ENCODE measurements at places on chromosomes 2 and 18.
A peak's percentile ranks its signal among the peaks of the same experiment; 100 is the strongest.

- no peak for DNase-seq
These were observed 6.8 kb downstream of the PPP1CB start for GRCh38 chr2:28758459-28758858.

DNA sequence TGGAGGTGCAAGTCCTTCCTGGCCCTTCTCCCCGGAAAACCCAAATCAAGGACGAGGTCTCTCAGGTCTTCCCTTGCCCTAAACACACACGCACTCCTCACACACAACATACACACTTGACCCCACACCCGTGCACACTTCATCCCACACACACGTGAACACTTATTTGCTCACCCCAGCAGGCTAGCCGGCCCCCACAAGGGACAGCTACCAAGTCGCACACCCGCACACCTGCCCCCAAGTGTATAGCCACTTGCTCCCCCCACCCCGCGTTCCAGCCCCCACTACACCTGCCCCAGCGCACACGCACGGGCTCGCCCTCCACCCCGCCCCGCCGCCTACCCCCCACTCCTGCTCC lies 359 bp downstream of the TGFBRAP1 start:
- no peak for DNase-seq

DNA sequence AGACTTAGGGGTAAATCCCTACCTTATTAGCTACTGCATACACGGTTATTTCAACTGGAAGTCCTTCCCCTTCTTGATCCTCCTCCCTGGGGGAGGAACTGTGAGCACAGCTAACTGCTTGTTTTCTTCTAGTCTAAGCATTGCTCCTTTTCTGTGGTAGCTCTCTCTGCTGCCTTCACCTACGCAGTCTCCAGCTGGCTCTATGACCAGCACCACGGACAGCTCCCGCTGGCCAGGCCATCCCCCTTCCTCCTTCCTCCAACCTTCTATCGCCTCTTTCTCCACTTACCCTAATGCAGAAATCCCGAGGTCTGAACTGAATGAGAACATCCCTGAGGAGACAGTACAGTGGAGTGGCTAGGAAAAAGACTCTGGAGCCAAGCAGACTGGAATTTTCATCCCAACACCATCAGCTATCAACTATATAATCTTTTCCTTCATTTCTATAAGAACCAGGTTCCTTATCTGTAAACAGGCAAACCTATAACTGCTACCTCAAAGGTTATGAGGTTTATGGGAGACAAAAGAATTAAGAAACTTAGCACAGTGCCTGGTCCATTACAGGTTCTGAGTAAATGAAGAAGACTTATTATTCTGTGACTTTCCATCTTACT lies 4.7 kb upstream of the CFAP65 start:
- DNase-seq: peak; percentile 20

DNA sequence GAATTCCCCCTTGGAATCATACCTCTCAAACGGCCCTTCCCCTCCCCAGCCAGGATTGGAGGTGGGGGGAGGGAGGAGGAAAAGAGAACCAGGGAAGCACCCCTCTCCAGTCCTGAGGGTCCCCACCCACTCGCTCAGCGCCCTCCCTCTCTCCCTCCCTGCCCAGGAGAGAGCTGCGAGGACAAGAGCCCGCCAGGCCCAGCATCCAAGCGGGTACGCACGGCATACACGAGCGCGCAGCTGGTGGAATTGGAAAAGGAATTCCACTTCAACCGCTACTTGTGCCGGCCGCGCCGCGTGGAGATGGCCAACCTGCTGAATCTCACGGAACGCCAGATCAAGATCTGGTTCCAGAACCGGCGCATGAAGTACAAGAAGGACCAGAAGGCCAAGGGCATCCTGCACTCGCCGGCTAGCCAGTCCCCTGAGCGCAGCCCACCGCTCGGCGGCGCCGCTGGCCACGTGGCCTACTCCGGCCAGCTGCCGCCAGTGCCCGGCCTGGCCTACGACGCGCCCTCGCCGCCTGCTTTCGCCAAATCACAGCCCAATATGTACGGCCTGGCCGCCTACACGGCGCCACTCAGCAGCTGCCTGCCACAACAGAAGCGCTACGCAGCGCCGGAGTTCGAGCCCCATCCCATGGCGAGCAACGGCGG lies 14.4 kb downstream of the HOXD3 start:
- DNase-seq: peak; percentile 58

DNA sequence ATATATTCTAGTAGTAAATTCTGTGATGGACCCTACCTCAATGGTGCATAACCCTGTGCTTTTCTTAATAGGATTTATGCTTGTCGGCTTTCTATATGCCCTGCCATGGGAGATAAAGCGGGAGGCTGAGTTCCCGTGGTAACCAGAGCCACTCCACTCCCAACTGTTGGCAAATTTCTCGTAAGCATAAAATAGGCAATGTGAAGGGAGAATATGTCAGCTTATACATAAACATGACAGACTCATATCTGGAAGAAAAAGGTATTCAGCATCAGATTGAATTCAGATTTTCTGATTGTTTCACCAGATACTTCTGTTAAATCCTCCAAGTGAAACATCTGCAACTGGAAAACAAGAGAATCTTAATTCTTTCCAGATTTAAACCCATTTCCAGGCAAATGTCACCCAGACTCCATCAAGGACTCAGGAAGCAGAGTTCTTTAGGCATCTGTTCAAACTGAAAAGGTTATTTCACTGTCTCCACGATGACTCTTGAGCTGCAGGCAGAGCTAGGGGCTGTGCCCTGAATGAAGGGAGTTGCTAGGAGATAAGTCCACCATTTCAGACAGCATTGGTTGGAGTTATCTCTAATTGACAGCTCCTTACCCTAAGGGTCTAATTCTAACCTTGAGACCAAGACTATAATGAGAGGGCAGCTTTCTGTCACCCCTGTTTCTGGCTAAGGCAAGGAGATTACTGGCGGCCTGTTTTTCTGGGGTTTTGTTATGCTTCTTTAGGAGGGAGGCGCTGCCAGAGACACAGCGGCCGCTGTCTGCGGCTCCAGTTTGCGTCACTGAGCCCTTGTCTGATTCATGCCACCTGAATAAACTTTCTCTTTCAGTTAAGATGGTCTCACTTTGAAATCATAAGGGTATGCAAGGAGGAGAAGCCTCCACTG lies 381.3 kb downstream of the SOX11 start:
- peak; percentile 87 for DNase-seq

- peak; percentile 18 for DNase-seq
These were observed 5.3 kb upstream of the DCTN1 start for GRCh38 chr2:74385396-74385795.

Measured in astrocyte (in vitro differentiated cells and primary cell).